Cardiac fibroblast (primary cell): ENCODE measurements at places on chromosomes 16 and 17.

DNA sequence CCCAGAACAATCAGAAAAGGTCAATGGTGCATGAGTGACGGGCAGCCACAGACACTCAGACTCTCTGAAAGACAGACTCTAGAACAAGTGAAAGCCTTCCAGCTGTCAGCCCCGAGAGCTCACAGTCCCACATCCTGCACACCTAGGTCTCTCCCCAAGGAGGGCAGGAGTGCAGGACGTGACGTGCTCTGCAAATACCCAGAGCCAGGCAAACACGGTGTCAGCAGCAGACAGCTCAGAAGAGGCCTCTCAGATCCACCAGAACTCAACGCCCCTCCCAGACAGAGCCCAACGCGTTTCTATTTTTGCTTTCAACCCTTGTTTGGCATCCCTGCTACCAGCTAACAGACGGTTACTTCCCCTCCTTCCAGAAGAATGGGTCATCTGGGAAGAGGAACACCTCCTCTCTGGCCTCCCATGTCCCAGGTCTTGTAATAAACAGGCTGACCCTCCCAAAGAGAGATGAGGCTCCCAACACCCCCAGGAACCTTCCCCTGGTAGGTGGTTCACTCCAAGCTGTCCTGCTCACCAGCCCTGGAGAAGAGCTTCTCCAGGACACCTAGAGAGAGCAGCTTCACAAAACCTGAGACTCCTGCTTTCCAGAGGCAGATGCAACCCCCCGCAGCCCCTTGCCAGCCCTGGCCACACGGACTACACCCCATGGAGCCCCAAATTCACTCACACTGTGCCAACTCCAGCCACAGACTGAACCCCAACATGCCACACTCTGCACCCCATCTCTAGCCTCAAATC lies 7.6 kb downstream of the PITPNM3 start:
- no peak for DNase-seq

- DNase-seq = no peak
Measured at GRCh38 chr17:48251950-48252349, 144.4 kb downstream of the SNX11 start.

DNA sequence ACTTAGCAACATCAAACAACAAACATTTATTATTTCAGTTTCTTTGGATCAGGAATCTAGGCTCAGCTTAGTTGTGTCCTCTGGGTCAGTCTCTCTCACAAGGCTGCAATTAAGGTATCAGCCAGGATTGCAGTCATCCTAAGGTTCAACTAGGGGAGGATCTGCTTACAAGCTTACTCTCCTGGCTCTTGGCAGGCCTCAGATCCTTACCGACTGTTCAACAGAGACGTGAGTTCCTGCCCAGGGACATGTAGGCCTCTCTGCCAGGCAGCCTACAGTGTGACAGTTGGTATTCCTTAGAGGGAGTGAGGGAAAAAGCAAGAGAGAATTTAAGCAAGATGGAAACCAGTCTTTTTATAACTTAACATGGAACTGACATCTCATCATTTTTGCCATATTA lies 294.0 kb downstream of the ZFHX3 start:
- DNase-seq = no peak

DNA sequence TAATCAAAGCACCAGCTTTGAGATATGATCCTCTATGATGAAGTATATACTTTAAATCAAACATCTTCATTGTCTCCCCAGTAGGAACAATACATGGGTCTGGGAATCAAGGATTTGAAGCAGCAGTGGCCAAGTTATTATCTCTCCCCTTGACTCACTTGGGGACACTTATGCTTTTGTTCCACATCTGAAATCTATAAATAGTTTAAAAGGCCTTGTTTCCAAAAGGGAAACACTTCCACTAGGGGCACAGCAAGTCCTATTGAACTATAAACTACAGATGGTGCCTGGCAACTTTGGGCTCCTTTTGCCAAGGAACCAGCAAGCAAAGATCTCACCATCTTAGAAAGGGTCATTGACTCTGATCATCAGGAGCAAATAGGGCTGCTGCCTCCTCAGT lies 16.0 kb upstream of the CEP112 start:
- no peak for DNase-seq

DNA sequence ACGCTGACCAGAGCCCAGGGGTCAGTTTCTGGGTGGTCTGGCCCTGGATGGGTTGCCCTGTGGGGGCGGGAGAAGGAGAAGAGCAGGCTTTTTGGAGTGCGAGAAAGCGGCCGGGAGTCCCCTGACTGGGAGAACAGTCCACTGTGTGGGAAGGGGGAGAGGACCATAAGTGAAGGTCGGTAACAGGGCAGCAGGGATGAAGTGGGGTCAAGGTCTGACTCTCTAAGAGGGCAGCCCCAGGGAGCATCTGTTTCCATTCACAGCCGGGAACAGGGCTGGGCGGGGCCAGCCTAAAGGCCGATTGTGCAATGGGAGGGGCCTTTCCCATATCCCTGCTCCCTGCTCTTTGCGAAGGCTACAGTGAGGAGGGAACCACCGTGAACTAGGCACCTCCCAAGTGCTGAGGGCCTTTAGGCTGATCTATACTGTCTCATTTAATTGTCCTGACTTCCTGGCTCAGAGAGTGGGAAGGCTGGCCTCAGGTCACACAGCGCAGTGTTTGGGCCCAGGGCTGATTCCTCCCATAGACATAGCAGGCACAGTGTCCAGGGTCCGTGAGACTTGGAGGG lies 10.4 kb upstream of the WFDC1 start:
- peak; percentile 36 for DNase-seq

- DNase-seq = no peak
Measured at GRCh38 chr16:82083710-82084353, 48.8 kb downstream of the HSD17B2 start.

DNA sequence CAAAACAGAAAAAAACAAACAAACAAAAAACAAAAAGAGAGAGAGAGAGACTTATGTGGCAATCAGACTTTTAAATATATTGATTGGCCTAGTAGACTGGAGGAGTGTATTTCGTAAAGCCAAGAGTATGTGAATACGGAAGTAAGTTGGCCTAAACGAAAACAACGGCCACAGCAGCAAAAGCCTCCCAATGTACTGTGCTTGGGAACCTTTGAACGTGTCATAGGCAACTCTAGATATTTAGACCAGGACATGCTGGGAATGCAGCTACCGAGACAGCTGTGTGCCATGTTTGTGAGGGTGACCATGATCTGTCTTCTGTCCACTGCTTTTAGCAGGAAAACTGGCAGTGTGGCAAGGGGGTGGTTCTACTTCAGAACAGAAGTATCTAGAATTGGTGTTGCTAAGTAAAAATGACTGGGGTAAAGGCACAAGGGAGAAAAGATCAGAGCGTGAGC lies 7.4 kb downstream of the MAF start:
- no peak for DNase-seq

GRCh38 chr17:34177642-34178041 lies 77.4 kb upstream of the CCL2 start:
- peak; percentile 79 for DNase-seq

- DNase-seq = no peak
Measured at GRCh38 chr17:80339731-80340456, 75.1 kb upstream of the ENDOV start.

DNA sequence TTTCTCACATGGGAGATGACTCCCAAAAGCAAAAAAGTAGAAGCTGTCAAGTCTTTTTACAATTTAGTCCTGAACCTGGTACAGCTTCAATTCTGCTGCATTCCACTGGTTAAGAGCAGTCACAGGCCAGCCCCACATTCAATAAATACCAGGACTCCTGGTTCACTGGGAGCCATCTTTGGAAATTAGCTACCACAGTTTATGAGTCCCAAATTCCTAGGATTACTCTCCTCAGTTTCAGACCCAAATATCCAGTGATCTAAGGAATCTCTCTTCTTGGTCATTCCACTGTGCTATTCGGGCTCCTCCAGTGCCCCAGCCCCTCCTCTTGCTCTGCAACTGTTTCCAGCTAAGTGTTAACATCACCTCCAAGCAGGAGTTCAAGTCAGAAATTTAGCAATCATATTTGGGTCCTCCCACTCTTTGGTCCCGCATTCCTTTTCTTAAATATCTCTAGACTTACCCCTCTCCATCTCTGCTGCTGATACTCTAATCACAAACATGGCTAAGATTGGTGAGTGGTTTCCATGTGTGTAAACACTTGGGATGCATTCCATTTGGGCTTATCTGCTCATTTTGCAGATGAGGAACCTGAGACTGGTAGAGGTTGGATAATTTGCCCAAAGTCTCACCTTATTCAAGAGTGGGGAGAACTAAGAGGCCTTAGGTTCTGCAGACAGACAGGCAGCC lies 9.6 kb upstream of the WIPF2 start:
- DNase-seq = no peak

GRCh38 chr17:34511931-34512330 lies 67.5 kb upstream of the TMEM132E start:
- no peak for DNase-seq

- DNase-seq = no peak
Measured at GRCh38 chr17:76789235-76789788, 51.4 kb downstream of the MFSD11 start.

GRCh38 chr17:39950871-39951348 lies 11.9 kb upstream of the GSDMA start:
- peak; percentile 40 for DNase-seq

DNA sequence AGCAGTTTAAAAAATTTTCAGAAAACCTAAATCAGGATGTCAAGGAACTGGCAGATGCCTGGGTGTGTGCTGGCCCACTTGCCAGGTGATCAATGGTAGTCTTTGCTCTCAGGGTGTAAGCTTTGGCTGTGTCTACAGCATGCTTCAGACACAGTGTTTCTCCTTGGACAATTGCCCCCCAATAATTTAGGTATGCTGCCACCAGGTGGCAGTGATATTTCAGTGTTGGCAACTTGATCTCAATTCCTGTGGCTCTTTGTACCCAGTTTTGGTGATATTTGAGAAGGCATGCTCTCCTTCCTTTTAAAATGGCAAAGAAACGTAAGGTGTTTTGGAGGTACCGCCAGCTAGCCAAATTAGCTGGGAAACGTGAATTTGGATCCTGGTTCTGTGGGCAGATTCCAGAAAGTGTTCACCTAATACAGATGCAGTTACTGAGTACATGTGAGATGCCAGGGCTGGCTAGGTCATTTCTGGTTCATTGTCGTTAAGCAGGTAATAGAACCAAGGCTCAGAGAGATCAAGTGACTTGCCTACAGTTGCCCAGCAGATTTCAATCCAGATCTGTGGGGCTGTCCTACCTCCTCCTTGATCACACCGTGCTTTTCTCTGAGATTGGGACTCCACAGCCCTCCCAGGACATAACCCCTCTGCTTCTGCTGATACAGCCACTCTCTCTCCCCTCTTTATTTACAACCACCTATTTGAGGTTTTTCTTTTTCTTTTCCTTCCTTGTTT lies 155.6 kb upstream of the PLCG2 start:
- DNase-seq = peak; percentile 68

DNA sequence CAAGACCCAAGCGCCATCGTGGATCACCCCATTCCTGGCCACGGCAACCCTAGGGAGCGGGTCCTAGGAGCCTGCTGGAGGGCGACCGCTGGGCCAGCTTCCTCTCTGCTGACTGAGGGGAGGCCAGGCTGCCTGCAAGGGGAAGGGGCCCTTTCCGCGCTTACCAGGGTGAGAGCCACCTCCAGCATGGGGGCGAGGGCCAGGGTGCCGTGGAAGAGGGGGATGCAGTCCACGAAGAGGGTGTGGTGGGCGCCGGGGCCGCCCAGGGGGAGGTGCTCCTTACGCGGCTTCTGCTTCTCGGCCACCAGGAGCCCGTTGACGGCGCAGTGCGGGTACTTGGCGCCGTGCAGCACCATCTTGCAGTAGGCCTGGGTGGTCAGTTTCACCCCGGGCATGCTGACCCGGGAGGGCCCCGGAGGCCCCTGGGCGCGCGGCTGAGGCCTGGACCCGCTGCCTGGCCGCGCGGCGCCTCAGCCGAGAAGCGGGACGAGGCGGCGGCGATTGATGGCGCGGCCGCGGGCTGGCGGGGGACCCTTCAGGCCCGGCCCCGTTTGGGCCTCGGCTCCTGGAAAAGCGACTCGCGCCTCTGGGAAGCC lies 345 bp downstream of the EMC8 start:
- DNase-seq = peak; percentile 27

GRCh38 chr17:74424117-74424516 lies 7.8 kb upstream of the GPRC5C start:
- no peak for DNase-seq

DNA sequence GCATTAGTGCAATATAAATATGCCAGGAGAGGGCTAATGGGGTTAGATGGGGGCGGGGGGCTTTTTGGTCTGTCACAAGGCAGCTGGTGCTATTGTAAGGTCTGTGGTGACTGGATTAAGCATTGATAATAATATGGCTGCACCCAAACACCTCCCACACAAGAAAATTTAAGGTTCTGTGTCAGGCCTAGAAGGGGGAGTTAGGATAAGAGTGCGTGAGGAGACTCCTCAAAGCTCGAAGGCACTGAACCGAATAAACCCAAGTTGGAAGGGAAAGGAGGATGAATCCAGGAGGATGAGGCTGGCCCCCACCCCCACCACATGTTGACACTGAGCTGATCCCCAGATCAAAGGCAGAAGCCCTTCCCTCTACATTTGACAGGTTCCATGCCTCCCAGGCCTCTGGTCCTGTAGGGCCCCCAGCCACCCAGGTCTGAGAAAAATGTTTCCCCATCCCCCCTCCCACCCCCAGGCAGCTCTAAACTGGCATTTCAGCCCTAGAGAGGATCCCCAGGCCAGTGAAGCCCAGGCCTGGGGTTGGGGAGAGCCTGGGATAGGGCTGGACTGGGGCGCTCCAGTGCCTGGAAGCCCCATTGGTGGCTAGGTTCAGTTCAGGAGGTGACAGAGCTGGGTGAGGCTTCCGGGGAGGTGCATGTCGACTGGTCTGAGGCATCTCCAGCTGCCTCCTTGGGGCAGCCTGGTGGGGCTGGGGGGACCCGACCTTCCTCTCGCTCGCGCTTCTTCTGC lies 1.7 kb downstream of the HOXB1 start:
- no peak for DNase-seq

DNA sequence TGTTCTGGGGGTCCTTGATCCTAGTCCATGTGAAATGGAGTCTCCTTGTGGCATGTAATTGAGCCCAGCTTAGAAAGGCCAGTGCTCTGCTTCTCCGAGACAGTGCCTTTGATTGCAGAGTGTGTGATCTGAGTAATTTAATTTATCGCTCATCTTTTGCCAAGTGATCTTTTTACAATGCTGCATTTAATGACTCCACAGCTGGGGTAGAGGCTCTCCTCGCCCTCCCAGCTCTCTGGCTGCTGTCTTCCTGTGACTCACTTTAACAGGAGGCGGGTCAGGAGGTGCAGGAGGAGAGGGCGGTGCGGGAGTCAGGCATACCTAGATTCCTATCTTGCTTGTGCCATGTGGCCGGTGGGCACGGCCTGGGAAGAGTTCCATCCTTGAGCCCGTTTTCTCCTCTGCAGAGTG lies 113.4 kb upstream of the FOXF1 start:
- DNase-seq = peak; percentile 69

DNA sequence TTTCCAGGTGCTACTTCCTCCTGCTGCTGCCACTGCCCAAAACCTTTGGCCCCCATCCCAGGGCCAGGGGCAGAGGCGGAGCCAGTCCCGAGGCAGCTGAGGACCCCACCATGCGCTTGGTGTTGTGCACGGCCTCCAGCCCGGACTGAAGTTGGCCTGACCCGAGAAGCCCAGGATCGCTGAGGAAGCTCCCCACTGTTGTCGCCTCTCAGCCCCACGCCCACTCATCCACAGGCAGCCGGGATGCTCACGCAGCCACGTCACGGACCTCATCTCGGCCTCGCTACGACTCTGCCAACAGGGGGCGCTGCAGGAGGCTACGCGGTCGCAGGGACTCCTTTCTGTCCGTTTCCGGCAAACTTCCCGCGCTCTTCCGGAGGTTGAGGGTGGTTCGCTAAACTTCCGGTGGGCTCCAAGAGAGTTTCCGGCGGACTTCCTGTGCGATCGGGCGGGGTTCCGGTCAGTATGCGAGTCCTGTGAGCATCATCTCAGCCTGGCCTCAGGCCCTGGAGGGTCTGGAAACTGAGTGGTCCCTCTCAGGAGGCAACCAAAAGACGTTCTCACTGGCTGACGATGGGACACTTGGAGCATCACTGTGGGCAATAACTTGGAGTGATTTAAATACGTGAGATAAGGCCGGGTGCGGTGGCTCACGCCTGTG lies 12.4 kb downstream of the ZG16B start:
- peak; percentile 42 for DNase-seq
